ENCODE measurements at places on chromosomes 3 and 15. TPM values are rescaled to one million over a fixed set of nuclear protein-coding genes. Genes with fewer than 3 reads are reported as not detected.

- DNase-seq, result no peak
These were observed 57.1 kb downstream of the LMLN start for GRCh38 chr3:198017090-198017489.

GRCh38 chr3:65660000-65660598 lies 378.6 kb downstream of the MAGI1 start:
- DNase-seq, result no peak

GRCh38 chr15:83283813-83284558 lies 478 bp downstream of the BNC1 start:
- no peak for DNase-seq

GRCh38 chr3:67416703-67417102 lies 237.7 kb downstream of the SUCLG2 start:
- DNase-seq, result no peak

DNA sequence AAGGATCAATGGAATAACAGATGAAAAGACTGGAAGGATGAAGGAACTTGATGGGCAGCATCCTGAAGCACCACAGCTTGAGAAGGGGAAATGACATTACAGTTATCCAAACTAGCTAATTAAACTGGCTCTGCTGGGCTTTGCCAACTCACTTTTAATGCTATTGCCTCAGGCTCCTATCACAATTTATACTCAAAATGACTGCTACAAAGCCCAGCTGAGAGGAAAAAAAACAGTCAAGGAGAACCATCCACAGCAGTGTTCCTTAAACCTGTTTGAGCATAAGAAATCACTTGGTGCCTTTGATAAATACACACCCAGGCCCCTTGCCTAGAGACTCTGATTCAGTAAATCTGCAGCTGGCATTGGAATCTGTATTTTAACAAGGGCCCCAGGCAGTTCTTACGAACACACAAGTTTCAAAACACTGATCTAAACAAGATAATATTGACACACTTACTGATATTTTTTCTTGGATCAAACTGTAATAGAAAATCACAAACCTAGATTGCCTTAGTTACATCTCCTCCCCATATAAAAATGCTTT lies 85.8 kb downstream of the MB21D2 start:
- DNase-seq, result no peak

DNA sequence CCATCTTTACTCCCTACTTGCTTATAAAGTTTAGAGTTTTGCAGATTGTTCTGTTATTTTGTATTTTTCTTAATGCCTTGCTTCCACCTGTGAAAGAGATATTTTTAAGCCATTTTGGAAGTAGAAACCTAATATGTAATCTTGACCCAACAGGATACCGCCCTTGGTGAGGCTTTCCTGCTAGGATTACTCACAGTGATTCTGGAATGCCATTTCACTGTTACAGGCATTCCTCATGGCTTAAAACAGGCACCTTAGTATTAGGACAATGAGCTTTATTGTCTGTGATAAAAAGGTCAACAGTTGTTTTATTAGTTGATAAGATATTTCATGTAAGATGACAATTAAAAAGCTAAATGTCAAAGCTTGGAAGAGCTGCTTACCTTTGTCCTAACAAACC lies 58.2 kb downstream of the PHLDB2 start:
- no peak for DNase-seq

SLC24A5 gene
- total RNA-seq, result not detected

GRCh38 chr15:91839867-91840266 lies 13.6 kb upstream of the SLCO3A1 start:
- no peak for DNase-seq

TGM5 gene
- total RNA-seq, result not detected

PROS1 gene
- total RNA-seq, result 38.0 TPM

C3orf49 gene
- total RNA-seq, result not detected

DNA sequence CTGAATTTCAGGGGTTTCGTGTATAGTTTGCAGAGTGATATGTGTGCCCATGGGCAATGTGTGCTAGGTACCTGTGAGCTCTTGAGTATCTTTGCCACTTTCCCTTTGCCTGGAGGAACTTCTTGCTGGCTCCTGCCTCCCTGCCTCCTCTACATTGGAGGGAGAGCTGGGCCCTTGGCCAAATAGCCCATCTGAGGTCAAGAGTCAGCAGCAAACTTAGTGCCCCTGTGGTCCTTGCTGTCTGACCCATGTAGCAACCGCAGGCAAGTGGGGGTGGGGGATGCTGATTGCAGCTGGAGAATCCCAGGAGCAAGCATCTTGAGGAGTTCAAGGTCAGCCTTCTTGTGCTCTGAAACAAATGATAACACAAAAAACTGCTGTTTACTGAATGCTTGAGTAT lies 5.4 kb upstream of the TBC1D21 start:
- DNase-seq, result no peak

- DNase-seq, result no peak
These were observed 314.6 kb upstream of the PROK2 start for GRCh38 chr3:72099326-72100079.

DNA sequence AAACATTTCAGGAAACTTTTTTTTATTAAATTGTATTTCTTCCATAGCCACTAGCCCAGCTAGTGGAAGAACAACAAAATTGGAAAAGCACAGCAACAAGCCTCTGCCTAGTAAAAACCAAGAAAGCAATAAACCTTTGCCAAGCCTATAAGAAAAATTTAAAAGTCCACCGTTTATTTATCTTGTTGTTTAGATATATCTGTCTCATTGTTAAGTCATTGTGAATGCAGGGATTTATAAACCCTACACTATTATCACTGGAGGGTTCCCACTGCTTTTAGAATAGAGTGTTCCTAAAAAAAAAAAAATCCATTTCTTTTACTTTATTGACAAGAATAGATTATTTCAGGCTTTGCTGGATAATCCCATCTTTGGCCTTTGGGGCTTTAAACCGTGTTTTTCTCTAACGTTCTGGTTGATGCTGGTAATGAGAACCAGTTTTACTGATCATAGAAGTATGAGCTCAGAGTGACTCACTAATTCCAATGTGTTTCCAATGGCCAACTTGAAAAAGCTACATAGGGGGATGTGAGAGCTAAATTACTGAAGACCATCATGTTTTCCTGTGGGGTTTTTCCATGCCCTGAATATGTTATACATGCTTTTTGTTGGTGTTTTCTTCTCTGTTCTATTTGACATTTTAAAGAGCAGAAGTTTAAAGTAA lies 634.1 kb downstream of the RBMS3 start:
- no peak for DNase-seq

- DNase-seq, result no peak
These were observed 9.7 kb downstream of the DGKG start for GRCh38 chr3:186352369-186352768.

ARHGEF26 gene
- total RNA-seq, result 1.4 TPM

DNA sequence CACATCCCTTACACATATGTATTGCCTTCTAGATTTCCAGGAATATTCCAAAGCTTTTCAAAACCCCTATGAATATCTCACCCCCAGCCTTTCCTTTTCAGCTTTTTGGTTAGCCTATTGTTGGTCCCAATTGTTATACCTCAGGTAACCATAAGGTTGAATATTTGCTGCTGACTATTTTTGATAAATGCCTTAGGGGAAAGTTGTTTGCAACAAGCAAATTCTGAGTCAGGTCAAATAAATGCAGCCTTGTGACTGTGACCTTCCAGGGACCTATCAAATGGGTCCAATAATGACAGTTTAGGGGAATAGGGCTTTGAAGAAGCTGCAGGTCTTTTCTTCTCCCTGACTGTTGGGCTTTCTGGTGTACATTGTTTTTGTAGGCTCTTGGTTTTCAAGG lies 699.7 kb downstream of the NTRK3 start:
- DNase-seq, result no peak

DNA sequence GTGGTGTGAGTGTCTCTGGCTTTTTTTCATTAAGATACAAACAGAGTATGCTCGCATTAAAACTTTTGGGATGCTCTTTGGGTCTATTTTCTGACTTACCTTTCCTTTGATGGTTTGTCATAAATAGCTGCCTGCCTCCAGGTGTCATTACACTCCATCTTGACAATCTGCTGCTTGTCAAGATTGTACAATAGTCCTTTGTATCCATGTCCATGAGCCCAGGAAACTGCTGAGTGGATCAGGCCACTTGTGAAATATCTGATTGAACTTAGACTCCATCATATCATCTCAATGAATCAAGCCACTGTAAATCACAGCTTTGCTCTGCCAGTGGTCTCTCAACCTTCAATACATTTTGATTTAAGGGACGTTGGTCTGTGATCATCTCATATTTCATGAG lies 135.2 kb downstream of the ECT2 start:
- no peak for DNase-seq

DNA sequence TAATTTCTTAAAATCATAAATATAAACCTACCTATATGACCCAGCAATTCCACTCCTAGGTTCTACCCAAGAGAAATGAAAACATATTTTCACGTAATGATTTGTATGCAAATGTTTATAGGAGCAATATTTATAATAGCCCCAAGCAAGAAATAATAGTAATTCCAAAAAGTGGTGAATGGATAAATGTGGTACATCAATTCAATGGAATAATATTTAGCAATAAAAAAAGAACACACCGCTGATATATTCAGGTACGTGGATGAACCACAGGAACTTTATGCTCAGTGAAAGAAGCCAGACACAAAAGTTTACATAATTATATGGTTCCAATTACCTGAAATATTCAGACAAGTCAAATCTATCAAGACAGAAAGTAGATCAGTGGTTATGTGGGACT lies 49.9 kb downstream of the ACAD9 start:
- no peak for DNase-seq

DNA sequence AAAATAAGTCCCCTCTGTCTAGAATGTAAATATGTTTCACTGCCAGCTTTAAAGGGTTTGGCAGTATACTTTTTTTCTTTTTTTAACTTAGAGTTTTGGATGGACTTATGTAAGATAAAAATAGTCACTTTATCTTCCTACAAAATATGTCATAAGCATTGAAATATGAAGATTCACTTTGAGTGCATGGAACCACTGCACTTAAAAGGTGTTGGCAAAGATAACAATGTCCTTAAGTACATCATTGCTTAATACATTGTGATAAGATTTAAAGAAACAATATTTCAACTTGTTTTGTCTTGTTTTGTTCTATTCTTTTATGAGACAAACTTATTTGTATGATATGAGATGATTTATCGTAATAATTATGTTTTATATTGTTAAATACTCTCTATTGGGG lies 66.3 kb upstream of the NAALADL2 start:
- no peak for DNase-seq

- no peak for DNase-seq
These were observed 39.8 kb upstream of the MDFIC2 start for GRCh38 chr3:70352215-70352614.

DLL4 gene
- 11.6 TPM for total RNA-seq

- DNase-seq, result no peak
These were observed 2.4 kb downstream of the SLC49A4 start for GRCh38 chr3:122797291-122797690.

Measured in left ventricle myocardium superior (tissue), 1 donor.